ENCODE measurements at places on chromosomes 3 and 15. TPM values are rescaled to one million over a fixed set of nuclear protein-coding genes. Genes with fewer than 3 reads are reported as not detected.

DNA sequence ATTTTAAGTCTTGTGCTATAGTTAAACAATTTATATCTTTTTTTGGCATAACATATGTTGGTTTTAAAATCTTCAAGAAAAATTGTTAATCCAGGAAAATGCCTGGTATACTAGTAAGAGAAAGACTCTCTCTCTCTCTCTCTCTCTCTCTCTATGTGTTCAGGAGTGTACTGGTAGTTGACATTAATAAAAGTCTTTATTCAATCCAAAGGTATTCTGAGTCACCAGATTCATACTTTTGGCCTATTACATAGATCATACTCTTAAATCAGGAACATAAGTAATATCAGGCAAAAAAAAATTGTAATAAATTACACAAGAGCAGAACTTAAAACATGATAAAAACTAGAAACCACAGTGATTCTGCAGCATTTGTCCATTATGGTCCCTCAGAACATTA is 70.2 kb downstream of the TFG start:
- no peak for DNase-seq
- H3K36me3 ChIP-seq, result no peaks in the 10 kb centered on the region
- no peaks in the 10 kb centered on the region for H3K27me3 ChIP-seq

- no peak for DNase-seq
- H3K27me3 ChIP-seq, result no peaks in the 10 kb centered on the region
- H3K27ac ChIP-seq, result no peak overlapping the region
- no peaks in the 10 kb centered on the region for H3K4me1 ChIP-seq
- no peaks in the 10 kb centered on the region for H3K36me3 ChIP-seq
Measured at GRCh38 chr3:127796831-127797150, 25.5 kb downstream of the MGLL start.

GRCh38 chr15:74403991-74404563 is 29.7 kb downstream of the SEMA7A start:
- no peak overlapping the region for H3K4me3 ChIP-seq
- H3K27ac ChIP-seq, result no peak overlapping the region
- no peaks in the 10 kb centered on the region for H3K36me3 ChIP-seq

DNA sequence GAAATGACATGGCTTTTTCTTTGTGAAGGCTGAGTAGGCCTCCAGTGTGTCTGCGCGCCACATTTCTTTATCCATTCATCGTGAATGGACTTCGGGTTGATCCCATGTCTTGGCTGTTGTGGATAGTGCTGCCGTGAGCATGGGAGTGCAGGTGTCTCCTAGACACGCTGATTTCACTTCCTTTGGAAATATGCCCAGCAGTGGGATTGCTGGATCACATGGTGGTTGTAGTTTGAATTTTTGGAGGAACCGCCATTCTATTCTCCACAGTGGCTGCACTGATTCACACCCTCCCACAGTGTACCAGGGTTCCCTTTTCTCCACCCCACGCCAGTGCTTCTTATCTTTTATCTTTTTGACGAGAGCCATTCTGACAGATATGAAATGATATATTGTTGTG is 171.7 kb downstream of the NSMCE3 start:
- H3K36me3 ChIP-seq, result no peaks in the 10 kb centered on the region
- H3K27ac ChIP-seq, result no peak overlapping the region
- peaks cover 2% of the 10 kb centered on the region for H3K27me3 ChIP-seq
- no peaks in the 10 kb centered on the region for H3K4me1 ChIP-seq

SEMA3G gene
- 5.0 TPM for total RNA-seq

AMOTL2 gene
- 44.8 TPM for total RNA-seq

Data from stomach (tissue), 19 donors.